SK-N-SH (cell line): ENCODE measurements at places on chromosomes 7 and 10. TPM values are rescaled to one million over a fixed set of nuclear protein-coding genes. Genes with fewer than 3 reads are reported as not detected.

Gene SKIDA1
- 0.38 and 0.47 TPM in 2 replicates for polyA plus RNA-seq

- peaks cover 27% of the 10 kb centered on the region for H3K4me1 ChIP-seq
- H3K27ac ChIP-seq: peak overlapping the region; percentile 81; the same call in 1 of the 2 replicates
- peaks cover 5% of the 10 kb centered on the region; the same call in 1 of the 2 replicates for H3K36me3 ChIP-seq
- H3K4me3 ChIP-seq: no peak overlapping the region
- DNase-seq: peak; percentile 44
- H3K27me3 ChIP-seq: no peaks in the 10 kb centered on the region
Measured at GRCh38 chr7:13981070-13981469, 8.4 kb downstream of the ETV1 start.

Gene HOXA11
- polyA plus RNA-seq: not detected in 2 replicates

- no peaks in the 10 kb centered on the region for H3K27me3 ChIP-seq
- H3K27ac ChIP-seq: peak overlapping the region; percentile 70; the same call in 1 of the 2 replicates
- no peaks in the 10 kb centered on the region; the same call in 1 of the 2 replicates for H3K4me1 ChIP-seq
- DNase-seq: no peak
- H3K36me3 ChIP-seq: no peaks in the 10 kb centered on the region
Measured at GRCh38 chr7:78279032-78279431, 480.5 kb downstream of the PHTF2 start.

DNA sequence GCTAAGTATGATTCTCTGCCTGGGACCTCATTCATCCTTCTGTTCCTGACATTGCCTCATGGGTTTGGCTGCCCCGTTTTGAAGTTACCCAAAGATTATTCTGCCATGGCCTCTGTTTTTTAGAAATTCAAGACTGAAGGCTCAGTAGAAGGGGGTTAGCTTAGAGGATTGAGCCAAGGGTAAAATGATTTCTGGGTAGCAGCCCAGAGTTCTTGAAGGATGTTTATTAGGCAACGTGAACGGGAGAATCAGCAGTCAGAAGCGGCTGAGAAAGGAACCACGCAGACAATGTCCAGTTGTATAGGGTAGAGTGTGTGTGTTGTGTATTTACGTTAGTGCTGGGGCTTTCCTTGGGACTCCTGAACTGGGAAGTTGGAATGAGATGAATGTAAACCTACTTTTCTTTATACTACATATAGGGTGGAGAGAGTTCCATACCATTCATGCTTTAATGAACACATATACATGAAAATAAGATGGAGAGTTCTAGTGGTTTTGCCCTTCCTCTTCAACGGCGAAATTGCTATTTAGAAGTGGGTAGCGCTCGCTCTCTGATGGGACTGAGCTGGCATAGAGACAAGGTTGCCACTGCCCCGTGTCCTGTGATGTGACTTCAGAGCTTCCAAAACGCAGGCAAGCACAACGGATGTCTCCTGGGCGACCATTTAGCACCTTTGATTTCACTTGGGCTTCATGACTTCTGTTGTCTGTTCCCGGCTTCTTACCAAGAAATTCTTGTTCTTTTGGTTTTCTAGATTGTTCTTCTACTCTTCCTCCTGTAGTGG lies 35.0 kb upstream of the IL15RA start:
- H3K4me1 ChIP-seq: no peaks in the 10 kb centered on the region; the same call in 1 of the 2 replicates
- no peak for DNase-seq
- no peaks in the 10 kb centered on the region for H3K36me3 ChIP-seq
- H3K4me3 ChIP-seq: no peak overlapping the region
- no peaks in the 10 kb centered on the region for H3K27me3 ChIP-seq

DNA sequence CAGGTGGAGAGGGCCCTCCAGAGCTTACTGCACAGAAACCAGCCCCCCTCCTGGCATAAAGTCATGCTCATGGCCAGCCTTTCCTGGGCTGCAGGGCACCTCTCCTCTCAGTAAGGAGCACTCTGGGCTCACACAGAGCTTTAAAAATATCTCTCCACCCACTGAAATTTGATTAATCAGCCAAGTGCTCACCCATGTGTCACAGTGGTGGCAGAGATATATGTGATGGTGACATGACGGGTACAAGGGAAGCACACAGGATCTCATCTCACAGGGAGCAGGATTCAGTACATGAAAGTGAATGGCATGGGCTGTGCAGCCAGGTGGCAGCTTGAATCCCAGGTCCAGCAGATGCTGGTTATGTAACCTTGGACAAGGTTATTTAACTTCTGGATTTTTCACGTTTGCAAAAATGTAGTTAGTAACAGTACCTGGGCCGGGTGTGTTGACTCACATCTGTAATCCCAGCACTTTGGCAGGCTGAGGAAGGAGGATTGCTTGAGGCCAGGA lies 144.8 kb downstream of the CALN1 start:
- no peaks in the 10 kb centered on the region for H3K4me1 ChIP-seq
- H3K36me3 ChIP-seq: no peaks in the 10 kb centered on the region
- no peaks in the 10 kb centered on the region for H3K27me3 ChIP-seq
- DNase-seq: no peak

- H3K27ac ChIP-seq: no peak overlapping the region
- no peak for DNase-seq
- no peaks in the 10 kb centered on the region for H3K4me1 ChIP-seq
- no peak overlapping the region for H3K4me3 ChIP-seq
- no peaks in the 10 kb centered on the region for H3K36me3 ChIP-seq
Measured at GRCh38 chr10:118439824-118440223, 97.7 kb upstream of the FAM204A start.

DNA sequence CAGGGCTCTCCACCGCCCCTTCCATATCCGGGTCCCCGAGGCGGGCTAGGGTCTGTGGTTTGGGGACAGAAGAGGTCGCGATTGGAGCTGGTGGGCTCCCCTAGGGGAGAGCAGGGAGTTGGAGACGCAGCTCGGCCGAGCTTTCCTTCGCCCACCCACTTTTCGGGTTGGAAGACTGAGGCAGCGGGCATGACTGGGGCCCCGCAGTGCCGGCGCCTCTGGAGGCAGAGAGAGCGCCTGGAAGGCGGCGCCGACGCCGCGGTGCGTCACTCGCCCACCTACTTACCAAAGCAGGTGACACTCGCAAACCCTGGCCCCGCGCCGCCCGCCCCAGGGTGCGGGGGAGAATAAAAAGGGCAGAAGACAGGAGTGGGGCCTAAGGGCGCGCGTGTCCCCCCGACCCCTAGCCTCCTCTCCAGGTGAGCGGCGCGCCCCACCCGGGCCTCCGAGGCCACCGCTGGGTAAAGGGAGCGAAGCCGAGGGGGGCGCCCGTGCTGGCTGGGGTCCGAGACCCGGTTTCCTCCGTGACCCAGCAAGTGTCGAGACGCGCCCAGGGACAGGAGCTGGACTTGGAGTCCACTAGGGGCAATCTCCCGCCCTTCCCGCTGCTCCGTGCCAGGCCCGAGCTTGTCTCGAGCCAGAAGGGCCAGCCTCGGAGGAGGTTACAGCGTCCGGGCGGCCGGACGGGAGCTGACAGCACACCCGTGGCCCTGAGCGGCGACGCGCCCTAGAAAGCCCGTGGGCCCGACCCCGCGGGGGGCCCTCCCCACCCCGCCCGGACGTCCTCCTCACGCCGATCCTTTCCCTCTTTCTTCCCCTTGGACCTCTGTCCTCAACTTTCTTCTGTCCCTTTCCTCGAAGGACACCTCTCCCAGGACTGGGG lies 34.4 kb upstream of the GRID1 start:
- peak; percentile 81 for DNase-seq
- H3K36me3 ChIP-seq: no peaks in the 10 kb centered on the region
- peak overlapping the region; percentile 60 for H3K27ac ChIP-seq
- peak overlapping the region; percentile 72 for H3K4me3 ChIP-seq

Gene HERC4
- polyA plus RNA-seq: 16.2 and 24.3 TPM in 2 replicates

Gene CELF2
- 0.03 and 0.08 TPM in 2 replicates for polyA plus RNA-seq

DNA sequence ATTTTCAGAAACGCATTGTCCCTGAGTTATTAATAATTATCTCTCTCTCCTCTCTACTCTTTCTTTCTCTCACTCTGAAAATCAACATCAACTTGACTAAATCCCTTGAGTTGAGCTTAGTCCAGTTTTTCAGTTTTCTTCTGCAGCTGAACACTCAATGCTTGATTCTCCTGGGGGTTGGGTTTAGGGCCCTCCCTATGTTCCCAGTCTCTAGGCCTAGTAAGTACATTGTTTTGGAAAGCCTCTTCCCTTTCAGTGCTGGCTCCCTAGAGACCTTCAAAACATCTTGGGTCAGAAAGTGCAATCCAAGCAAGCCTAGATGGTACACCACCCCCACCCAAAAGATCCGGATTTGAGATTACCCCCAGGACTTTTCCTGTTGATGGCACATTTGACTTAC lies 488.5 kb downstream of the LRMDA start:
- no peak overlapping the region for H3K27ac ChIP-seq
- DNase-seq: no peak
- no peak overlapping the region for H3K4me3 ChIP-seq
- H3K4me1 ChIP-seq: no peaks in the 10 kb centered on the region

DNA sequence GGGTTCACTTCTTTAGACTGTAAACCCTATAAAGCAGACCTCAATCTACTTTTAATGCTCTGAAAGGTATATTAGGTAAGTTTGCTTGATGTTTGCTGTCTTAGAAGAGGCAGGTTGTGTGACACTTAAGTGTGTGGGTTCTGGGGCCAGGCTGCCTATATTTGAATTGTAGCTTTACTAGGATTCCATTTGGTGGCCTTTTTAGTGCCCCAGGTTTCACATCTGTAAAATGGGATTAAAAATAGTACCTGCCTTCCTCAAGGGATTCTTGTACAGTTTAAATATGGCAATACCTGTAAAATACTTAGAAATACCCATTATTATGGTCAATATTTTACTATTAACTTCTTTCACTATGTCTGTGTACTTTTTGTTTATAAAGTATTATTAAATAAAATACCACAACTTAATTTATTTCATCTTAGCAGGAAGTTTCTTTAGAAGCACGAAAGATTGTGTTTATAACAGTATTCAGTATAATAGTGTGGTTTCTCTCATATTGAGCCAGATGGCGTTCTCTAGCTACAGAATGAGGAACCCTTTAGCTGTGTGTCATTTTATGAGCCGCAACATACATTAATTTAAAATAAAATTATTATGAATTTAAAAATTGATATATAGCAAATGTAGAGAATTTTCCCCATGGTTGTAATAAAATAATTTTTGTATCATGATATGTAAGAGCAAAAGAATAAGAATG lies 94.2 kb downstream of the CDK14 start:
- no peak for DNase-seq
- no peaks in the 10 kb centered on the region; the same call in 1 of the 2 replicates for H3K4me1 ChIP-seq
- no peaks in the 10 kb centered on the region for H3K36me3 ChIP-seq
- H3K4me3 ChIP-seq: no peak overlapping the region

Gene ACSM6
- not detected in 2 replicates for polyA plus RNA-seq

DNA sequence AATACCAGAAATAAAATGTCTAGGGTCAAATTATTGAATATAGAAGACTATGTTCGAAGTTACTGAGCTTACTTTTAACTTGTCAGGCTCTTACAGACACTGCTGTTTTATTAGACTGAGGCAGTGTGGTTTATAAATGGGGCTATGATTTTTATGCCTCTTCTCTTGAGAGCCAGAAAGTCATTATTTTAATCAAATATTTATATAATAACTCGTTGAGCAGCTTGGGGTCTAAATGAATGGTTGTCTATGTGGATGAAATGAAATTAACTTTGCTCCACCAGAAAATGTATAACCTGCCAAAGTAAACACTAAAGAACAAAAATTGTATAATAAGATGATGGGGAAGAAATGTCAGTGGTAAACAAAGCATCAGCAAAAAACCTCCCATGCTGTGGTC lies 175.6 kb upstream of the THSD7A start:
- no peaks in the 10 kb centered on the region for H3K36me3 ChIP-seq
- DNase-seq: no peak
- H3K27ac ChIP-seq: no peak overlapping the region

- H3K4me3 ChIP-seq: no peak overlapping the region
- no peaks in the 10 kb centered on the region for H3K36me3 ChIP-seq
- H3K27me3 ChIP-seq: peaks cover 75% of the 10 kb centered on the region
- no peaks in the 10 kb centered on the region for H3K4me1 ChIP-seq
Measured at GRCh38 chr7:42197451-42197850, 39.6 kb downstream of the GLI3 start.

GRCh38 chr7:132793474-132793873 lies 217.2 kb upstream of the PLXNA4 start:
- no peaks in the 10 kb centered on the region for H3K4me1 ChIP-seq
- H3K27ac ChIP-seq: no peak overlapping the region
- no peak overlapping the region for H3K4me3 ChIP-seq
- H3K27me3 ChIP-seq: no peaks in the 10 kb centered on the region

DNA sequence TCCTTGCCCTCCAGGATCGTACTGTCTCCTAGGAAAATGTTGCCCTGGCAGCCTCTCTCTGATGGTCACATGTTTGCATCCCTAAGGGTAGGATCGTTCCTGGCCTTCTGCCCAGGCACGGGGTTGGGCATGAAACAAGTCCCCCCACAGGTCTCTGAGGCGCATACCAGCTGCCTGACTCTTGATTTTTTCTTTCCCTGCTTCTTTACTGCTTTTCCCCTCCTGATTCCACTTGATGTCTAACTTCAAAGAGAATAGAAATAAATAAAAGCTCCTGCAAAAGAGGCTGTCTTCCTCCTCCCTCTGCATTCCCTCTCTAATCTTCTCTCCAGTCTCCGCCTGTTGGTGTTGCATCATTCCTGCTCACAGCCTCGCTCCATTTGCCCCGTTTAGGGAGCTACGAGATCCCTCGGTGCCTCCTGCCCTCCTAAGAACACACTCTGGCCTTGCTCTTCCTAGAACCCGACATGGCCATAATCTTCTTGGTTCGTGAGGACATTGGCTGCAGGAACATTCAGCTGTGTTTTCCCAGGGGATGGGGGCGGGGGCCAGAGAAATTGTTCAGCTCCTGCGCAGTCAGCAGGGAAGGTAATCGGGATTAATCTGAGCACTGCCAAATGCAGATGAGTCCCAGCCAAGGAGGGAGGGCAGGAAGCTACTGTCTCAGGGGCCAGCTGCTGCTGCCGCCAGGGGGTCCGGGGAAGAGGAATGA lies 26.0 kb downstream of the LEP start:
- no peaks in the 10 kb centered on the region for H3K27me3 ChIP-seq
- H3K27ac ChIP-seq: peak overlapping the region; percentile 54
- DNase-seq: peak; percentile 90
- H3K36me3 ChIP-seq: no peaks in the 10 kb centered on the region
- H3K4me1 ChIP-seq: peaks cover 41% of the 10 kb centered on the region
- H3K4me3 ChIP-seq: peak overlapping the region; percentile 30; the same call in 1 of the 2 replicates

Gene DDX50
- polyA plus RNA-seq: 33.5 and 40.7 TPM in 2 replicates

- no peaks in the 10 kb centered on the region for H3K27me3 ChIP-seq
- H3K4me3 ChIP-seq: no peak overlapping the region
- H3K4me1 ChIP-seq: no peaks in the 10 kb centered on the region
- H3K36me3 ChIP-seq: no peaks in the 10 kb centered on the region
- no peak for DNase-seq
Measured at GRCh38 chr7:98788966-98789365, 80.8 kb downstream of the TMEM130 start.

Gene NPFFR1
- polyA plus RNA-seq: not detected in 2 replicates

GRCh38 chr10:88028072-88028471 lies 164.6 kb downstream of the PTEN start:
- DNase-seq: no peak
- H3K27ac ChIP-seq: peak overlapping the region; percentile 74; the same call in 1 of the 2 replicates
- H3K4me1 ChIP-seq: no peaks in the 10 kb centered on the region
- no peaks in the 10 kb centered on the region for H3K36me3 ChIP-seq
- H3K4me3 ChIP-seq: no peak overlapping the region
- no peaks in the 10 kb centered on the region for H3K27me3 ChIP-seq
